ENCODE measurements at places on chromosomes 16 and 17. TPM values are rescaled to one million over a fixed set of nuclear protein-coding genes. Genes with fewer than 3 reads are reported as not detected.
A peak's percentile ranks its signal among the peaks of the same experiment; 100 is the strongest.

DNA sequence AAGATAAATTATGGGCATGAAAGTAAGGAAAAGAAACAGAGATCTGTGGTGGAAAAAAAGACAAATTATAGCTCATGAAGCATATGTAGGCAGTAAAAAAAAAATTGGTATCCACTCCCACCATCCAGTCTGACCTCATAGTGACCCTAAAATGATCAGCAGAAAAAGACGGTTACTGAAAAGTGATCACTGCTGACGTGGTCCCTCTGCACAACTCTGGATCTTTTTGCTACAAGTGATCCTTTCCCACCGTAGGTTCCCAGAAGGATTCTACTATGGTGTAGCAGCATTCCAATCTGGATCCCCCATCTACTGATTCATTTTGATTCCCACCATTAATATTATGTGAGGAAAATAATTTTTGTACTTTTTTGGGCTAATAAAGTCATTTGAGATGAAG is 10.9 kb upstream of the CHST6 start:
- DNase-seq: no peak
- H3K4me3 ChIP-seq: no peak overlapping the region
- H3K27me3 ChIP-seq: peaks cover 4% of the 10 kb centered on the region
- no peak overlapping the region for H3K27ac ChIP-seq

DNA sequence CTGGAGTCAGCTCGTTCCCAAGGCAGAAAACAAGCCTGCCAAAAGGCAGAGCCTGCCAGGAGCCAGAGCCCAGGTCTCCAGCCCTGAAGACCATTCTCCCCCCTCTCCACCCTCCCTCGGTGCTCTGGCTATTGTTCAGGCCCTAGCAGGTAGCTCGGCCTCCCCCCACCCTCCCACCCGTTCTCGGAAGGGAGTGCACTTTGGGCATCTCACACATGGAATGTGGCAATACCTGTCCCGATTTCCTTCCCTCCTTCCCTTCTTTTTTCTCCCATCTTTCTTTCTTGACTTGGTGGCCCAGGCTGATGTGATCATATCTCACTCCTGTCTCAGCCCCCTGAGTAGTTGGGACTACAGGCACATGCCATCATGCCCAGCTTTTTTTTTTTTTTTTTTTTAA is 12.4 kb downstream of the CNGB1 start:
- DNase-seq: no peak
- H3K27me3 ChIP-seq: peaks cover 12% of the 10 kb centered on the region
- H3K27ac ChIP-seq: no peak overlapping the region
- H3K4me3 ChIP-seq: no peak overlapping the region

DNA sequence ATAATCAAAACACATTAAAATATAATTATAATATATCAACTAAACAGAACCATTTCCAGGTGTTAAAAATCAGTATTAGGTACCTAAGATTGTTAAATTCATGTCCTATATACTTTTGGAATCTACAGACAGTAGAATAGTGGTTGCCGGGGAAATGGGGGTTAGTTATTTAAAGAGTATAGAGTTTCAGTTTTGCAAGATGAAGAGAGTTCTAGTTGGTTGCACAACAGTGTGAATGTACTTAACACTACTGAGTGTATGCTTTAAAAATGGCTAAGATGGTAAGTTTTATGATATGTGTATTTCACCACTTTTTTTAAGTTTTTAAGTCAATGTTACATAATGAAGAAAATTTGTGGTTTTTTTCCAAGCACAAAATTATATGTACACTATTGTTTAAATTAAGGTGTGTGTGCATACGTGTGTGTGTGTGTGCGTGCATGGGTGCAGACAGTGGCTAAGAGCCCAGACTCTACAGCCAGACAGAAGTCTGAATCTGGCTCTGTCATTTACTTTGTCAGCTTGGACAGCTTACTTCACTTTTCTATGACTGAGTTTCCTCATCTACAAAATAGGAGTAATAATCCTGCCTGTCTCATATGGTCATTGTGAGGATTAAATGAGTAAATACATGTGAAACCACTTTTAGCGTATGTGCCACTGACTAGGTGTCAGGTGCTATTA is 25.3 kb upstream of the PHAF1 start:
- peaks cover 5% of the 10 kb centered on the region for H3K36me3 ChIP-seq
- H3K4me3 ChIP-seq: no peak overlapping the region
- no peak for DNase-seq
- no peaks in the 10 kb centered on the region for H3K27me3 ChIP-seq
- H3K27ac ChIP-seq: no peak overlapping the region
- H3K4me1 ChIP-seq: no peaks in the 10 kb centered on the region

DNA sequence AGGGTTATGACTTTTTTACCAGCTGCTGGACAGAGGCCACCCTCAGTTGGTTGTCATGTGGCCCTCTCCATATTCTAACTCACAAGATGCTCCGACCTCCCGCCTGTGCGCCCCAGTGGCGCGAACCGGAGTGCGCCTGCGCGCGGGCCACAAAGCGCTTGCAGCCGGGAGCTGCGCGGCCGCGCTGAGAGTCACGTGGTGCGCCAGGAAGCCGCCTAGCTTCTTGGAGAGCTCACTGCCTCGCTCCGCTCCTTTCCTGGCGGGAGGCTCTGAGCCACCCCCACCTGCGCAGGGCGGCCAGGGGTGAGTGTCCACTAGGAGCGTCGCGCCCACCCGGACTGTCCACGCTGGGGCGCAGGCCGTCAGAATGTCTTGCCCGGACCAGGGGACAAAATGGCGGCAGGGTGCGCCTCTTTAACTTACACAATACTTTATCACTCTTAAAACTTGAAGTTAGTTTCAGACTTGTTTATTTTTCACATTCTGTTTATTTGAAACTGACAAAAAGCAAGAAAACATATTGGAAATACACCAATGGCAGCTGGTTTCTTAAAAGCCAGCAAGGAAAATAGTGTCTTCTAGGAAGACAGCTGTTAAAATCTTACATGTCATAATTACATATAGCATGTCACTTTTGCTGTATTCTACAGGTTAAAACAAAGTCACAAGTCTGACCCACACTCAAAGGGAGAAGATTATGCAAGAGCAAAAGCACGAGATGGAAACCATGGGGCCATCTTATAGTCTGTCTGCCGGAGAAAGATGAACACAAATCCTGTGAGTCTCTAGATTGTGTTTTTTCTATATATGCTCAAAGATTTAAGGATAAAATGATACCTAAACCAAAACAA is 357.9 kb downstream of the CNTNAP4 start:
- H3K27ac ChIP-seq: no peak overlapping the region
- no peaks in the 10 kb centered on the region for H3K36me3 ChIP-seq
- H3K4me3 ChIP-seq: no peak overlapping the region
- no peaks in the 10 kb centered on the region for H3K27me3 ChIP-seq
- H3K4me1 ChIP-seq: peaks cover 3% of the 10 kb centered on the region

GRCh38 chr16:50377001-50377400 is 8.2 kb upstream of the BRD7 start:
- no peak overlapping the region for H3K27ac ChIP-seq
- peaks cover 1% of the 10 kb centered on the region for H3K27me3 ChIP-seq
- no peaks in the 10 kb centered on the region for H3K36me3 ChIP-seq

GRCh38 chr17:76353599-76354316 is at the start of gene PRPSAP1:
Gene PRPSAP1, minus strand, starts transcription at chr17:76353916. Its CDS starts 213 bp downstream, at chr17:76353703.
- H3K4me3 ChIP-seq: peak within 1 kb of the TSS; percentile 99
- H3K36me3 ChIP-seq: no peaks in the 10 kb centered on the region
- H3K27me3 ChIP-seq: peaks cover 18% of the 10 kb centered on the region
- peak; percentile 81 for DNase-seq
- H3K27ac ChIP-seq: peak within 1 kb of the TSS; percentile 99
- H3K4me1 ChIP-seq: peaks cover 20% of the 10 kb centered on the region

DNA sequence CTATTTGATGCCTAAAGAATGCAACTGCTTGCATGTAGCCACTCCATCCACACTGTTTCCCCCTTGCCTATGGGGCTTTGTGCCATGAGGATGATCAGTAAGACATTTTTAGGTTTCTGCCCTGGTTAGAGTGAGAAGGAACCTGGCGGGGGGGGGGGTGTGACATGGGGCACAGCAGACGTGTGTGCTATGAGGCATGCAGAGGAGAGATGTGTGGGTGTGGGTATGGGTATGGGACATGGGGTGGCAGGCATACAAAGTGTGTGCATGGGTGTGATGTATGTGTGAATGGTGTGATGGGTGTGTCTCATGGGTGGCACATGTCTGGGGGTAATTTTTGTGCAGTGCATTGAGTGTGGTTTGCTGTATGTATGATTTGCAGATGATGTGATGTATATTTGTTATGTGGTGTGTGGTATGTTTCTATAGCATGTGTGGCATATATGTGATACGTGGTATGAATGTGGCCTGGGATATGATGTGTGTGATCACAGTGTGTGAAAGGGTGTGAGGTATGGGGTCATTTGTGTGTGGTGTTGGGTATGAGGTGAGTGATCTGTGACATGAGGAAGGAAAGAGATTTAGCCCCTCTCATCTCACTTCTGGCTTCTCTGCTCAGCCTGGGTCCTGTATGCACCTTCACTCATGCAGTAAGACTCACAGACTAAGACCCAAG is 14.9 kb downstream of the CCDC182 start:
- H3K4me3 ChIP-seq: no peak overlapping the region
- no peak for DNase-seq
- H3K36me3 ChIP-seq: no peaks in the 10 kb centered on the region
- H3K27ac ChIP-seq: no peak overlapping the region
- peaks cover 2% of the 10 kb centered on the region for H3K27me3 ChIP-seq

DNA sequence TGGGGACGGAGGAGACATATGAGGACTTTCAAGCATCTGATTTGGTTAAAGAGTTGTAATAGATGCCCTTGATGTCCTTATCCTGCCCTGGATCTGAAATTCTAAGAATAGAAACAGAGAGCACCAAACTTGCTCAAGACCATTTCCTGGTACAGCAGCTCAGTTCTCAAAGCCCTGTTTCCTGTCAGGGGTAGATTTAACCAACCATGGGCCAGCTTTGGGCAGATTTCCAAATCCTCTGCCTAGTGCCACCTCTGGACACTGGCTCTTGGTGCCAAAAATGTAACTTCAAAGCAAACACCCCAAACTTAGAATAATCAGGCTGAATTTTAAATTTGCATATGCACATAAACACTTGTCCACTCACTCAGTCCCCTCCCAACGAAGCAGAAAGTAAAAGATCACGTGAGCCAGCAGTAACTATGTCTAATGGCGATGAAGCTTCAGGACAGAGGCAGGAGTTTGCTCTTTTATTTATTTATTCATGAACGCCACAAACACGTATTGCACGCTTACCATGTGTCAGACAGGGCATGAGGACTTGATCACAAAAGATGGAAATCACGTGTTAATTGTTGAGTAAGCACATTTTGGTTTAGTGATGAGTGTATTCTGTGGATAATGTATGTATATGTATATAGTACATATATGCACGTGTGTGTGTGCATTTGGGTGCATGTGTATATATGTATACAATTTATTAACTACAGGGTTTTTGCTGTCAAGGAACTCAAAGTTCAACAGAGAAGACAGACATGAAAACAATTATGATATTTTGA is 23.1 kb upstream of the SDK2 start:
- no peak overlapping the region for H3K27ac ChIP-seq
- H3K4me3 ChIP-seq: no peak overlapping the region
- H3K4me1 ChIP-seq: peaks cover 6% of the 10 kb centered on the region
- H3K27me3 ChIP-seq: no peaks in the 10 kb centered on the region

PRSS21 gene
- total RNA-seq: not detected
